Cortex of kidney (tissue), 1 donor: ENCODE measurements at places on chromosomes 3 and 15.

DNA sequence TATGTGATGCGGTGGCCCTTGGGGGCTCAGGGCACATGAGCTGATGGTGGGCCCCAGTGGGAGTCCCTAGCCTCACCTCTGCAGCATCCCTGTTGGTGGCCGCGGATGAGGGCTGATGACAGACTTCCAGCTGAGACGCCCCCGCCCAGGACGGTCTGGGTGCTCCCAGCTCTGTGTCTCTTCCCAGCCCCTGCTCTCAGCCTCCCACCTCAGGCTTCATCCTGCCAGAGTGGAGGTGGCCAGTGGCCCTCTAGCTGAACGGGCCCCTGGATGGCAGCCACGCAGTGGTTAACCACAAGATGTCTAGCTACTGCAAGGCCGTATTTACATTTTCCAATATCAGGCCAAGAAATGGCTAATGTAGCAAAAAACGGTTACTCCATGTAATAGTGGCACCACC is 205.3 kb upstream of the LINGO1 start:
- DNase-seq, result no peak

- no peak for DNase-seq
These were observed 39.9 kb downstream of the NKIRAS1 start for GRCh38 chr3:23876923-23877322.

DNA sequence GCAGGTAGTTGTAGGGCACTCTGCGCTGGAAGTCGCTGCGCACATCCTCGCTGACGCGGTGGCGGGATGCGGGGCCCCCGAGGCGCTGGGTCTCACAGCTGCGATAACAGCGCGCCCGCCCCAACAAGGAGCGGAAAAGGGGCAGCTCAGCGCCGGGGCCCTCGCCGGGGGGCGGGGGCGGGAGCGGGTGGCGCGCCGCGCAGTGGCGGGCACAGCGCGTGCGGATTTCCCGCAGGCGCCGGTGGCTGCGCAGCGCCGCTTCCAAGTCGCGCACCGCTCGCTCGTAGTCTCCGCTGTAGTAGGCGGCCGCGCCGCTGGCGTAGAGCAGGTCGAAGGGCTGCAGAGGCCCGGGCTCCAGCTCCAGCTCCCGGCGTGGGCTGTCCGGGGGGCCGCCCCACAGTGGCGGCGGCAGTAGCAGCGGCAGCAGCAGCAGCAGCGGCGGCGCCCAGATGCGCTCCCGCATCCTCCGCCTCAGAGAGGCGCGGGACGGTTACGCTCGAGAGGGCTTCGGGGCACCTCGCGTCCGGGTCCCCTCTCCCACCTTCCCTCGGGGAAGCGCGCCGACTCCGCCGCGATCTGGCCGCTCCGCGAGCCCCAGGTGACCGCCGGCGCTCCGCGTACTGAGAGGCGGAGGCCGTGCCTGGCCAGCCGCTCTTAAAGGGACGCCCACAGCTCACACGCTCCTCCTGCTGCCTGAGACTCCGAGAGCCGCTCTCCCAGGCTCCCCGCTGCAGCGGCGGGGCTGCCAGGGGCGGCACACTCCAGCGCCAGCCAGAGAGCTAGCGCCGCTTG is at the start of gene P3H2:
P3H2 (minus strand) TSS at position 629 of the 792 bp plus-strand sequence; CDS start at position 463, 166 bp downstream.
- peak; percentile 22 for DNase-seq

GRCh38 chr3:10804183-10804648 is 11.8 kb upstream of the SLC6A11 start:
- DNase-seq, result no peak

DNA sequence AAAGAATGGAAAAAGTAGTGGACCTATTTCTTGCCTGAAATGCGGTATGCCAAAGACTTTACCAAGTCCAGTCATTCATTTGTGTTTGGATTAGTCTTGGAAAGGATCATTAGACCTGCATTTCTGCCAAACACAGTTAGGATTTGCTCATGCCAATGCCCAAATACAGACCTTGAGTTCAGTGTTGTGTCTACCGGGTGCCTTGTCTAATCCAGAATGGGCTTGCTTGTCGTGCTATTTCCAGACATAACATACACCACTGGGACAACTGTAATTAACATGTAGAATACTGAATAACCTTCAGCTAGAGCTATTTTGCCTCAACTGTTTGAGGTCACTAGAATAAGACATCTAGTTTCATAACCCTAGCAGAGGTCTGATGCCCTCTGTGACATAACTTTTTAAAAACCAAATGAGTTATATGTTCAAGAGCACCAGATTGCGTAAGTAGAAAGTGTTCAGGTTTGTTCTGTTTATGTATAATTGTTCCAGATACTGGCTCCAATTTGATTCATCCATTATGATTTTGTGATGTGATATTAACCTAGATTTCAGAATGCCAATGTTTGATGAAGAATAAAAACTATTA is 145.3 kb upstream of the DPH6 start:
- DNase-seq, result no peak

DNA sequence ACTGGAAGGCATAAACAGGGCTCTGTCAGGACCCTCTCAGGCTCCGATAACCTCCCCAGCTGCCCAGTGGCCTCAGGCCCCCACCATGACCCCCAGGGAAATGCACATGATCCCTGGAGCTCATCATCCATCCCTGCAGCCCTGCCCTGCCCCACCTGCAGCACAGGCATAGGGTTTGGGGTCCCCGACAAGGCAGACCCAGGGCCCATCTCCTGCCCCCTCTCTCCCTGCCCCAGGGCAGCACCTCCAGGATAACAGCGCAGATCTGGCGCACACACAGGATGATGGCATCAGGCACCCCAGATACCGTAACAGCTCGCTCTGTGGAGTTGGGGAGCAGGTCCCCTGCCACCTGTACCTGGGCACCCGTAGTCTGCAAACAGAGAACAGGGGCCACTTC is 4.5 kb downstream of the GPR62 start:
- DNase-seq, result no peak

GRCh38 chr15:60757831-60758570 is 279.1 kb upstream of the ICE2 start:
- no peak for DNase-seq

- DNase-seq, result no peak
These were observed 1.1 kb downstream of the WDR82 start for GRCh38 chr3:52277071-52277964.

GRCh38 chr3:136862617-136863322 is 762 bp downstream of the NCK1 start:
- DNase-seq, result no peak

GRCh38 chr3:86938416-86939105 is 52.4 kb downstream of the VGLL3 start:
- DNase-seq, result no peak

DNA sequence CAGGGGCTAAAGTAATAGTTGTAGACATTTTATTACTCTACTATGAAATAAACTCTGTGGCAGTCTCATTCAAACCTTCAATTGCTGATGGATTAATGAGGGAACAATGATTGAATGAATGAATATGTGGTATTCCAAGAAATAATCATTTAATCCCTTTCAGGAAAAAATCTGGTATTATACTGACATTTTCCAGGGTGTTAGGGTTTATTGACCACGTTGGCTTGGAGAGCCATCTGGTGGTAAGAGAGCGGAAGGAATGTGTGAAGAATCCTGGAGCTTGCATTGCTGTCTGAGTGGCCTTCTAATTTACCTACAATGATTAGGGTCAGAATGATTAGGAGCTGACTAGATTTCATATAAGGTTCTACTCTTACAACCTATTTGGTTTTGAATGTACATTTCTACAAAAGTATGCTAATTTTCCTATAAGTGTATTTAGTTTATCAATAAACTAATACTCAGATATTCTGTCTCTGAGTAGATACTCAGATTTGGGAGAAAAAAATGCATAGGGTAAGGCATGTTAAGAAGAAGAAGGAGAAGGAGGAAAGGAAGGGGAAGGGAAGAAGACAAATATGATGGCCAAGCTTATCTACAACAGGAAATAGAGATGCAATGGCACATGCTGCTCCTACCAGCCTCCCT is 249.9 kb downstream of the ROBO1 start:
- no peak for DNase-seq

- DNase-seq, result no peak
These were observed 106.6 kb downstream of the MYH15 start for GRCh38 chr3:108403686-108404345.

DNA sequence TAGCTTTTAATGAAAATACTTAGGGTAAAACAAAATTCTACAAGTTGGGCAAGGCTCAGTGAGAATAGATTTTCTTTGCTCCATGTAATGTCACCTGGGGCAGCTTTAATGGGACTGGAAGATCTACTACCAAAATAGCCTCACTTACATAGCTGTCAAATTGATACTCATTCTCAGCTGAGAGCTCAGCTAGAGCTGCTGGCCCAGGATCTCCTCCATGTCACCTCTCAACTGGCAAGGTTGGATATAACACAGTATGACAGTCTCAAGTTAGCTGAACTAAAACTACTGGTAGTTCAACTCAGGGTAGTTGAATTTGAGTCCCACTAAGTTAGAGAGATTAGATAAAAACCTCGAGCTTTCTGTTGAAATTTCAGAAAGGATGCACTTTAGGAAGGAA is 218.5 kb upstream of the PLSCR5 start:
- no peak for DNase-seq

DNA sequence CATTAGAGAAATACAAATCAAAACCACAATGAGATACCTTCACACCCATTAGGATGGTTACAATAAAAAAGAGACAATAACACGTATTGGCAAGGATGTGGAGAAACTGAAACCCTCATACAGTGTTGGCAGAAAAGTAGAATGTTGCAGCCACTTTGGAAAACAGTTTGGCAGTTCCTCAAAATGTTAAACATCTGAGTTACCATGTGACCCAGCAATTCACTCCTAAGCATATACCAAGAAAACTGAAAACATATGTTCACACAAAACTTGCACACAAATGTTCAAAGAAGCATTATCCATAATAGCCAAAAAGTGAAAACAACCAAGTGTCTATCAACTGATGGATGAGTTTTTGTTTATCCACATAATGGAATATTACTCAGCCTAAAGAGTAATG is 166.9 kb upstream of the FAM3D start:
- no peak for DNase-seq

GRCh38 chr3:191105418-191105817 is 93.6 kb upstream of the OSTN start:
- no peak for DNase-seq

GRCh38 chr3:57179580-57180410 is 14.6 kb upstream of the IL17RD start:
- no peak for DNase-seq

GRCh38 chr3:43523454-43524053 is 98.3 kb downstream of the ANO10 start:
- no peak for DNase-seq

GRCh38 chr3:106078635-106079034 is 209.8 kb upstream of the CBLB start:
- no peak for DNase-seq

DNA sequence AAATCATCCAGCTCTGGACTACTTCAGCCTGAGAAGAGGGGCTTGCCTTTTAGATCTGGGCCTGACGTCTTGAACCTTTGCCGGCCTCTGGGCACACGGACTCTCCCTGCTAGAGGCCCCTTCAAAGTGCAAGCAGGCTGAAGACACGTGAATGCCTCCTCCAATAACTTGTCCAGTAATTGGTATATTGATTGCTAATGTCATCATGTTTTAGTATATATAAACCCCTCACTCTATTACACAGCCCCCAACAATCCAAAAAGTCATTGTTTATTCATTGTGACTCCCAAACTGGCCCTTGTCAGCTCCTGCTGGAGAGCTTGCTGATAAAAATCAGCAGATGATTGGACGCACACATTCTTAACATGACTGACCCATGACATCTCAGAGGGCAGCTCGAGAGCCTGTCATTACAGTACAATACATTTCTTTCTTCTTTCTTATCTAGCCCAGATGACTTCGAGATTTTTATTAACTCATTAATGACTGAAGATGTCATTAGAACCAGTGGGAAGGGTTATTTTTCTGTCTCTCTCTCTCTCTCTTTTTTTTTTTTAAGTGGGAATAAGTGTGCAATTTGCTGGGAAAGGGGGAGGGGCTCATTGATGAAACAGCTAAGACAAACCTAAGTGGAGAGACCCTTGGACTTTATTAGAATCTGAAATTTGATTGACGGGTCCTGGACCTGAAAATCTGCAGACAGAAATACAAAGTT is 65.5 kb upstream of the NR2F2 start:
- no peak for DNase-seq

- DNase-seq, result no peak
These were observed 32.8 kb downstream of the NCEH1 start for GRCh38 chr3:172678068-172678467.

DNA sequence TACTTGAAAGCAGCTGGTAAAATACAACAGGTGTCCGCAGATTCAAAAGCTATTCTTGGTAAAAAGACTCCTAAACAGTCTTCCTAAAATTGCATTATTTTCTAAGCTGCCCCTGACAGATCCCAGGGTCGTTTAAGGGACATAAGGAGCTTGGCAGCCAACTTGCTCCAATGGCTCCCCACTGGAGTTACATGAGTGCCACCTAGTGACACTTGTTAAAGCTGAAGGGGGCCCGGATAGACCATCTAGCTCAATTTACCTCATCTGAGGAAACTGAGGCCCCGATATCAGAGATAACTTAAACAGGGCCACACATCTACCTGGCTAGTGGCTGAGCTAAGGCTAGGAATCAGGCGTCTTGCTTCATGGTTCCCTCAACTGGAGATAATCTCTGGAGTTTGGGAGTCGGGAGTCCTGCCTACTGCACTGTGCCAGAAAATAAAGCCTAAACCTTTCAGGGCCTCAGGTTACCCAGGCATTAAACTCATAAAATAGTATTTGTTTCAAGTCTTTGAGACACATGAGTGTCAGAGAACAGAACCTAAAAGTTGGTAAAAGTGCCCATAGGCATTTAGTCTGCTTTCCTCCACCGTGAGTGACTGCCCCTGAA is 6.5 kb upstream of the TBC1D23 start:
- DNase-seq, result no peak

DNA sequence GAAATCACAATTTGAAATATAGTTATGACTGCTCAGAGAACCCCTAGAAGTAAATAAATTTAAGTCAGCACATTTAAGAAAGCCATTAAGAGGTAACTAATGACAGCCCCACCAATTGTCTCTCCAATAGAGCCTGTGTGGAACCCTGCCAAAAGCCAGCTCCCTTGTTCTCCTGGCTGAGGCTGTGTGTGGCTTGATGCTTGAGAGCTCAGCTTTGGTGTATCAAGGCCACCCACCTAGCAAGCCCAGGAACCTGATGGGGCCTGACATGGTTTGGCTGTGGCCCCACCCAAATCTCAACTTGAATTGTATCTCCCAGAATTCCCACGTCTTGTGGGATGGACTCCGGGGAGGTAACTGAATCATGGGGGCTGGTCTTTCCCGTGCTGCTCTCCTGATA is 106.9 kb downstream of the LRRN1 start:
- DNase-seq, result no peak

GRCh38 chr3:183185696-183186095 is 23.2 kb upstream of the LAMP3 start:
- DNase-seq, result no peak

- no peak for DNase-seq
These were observed 1070.8 kb downstream of the IGSF11 start for GRCh38 chr3:117963858-117964257.

GRCh38 chr15:63085289-63085688 is 36.4 kb upstream of the LACTB start:
- no peak for DNase-seq

DNA sequence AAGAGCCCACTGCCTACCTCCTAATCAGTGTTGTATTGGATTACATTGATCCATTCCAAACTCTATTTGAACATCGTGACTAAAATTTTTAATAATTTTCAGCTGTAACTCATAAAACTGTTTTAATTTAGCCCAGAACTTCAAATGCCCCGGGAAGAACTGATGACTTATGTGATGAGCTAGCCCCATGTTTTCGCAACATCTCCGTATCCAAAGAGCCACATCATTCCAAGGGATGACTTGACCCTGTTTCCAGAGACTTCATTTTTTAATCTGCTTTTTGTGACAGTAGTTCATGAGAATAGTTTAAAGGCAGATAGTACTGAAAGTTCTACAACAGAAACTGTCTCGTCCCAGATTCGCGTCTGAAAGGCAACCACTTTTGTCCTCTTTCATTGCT is 97.4 kb downstream of the STAC start:
- DNase-seq, result no peak
